Mucosa of gallbladder (tissue), 1 donor: ENCODE measurements at places on chromosomes 3 and 15.

DNA sequence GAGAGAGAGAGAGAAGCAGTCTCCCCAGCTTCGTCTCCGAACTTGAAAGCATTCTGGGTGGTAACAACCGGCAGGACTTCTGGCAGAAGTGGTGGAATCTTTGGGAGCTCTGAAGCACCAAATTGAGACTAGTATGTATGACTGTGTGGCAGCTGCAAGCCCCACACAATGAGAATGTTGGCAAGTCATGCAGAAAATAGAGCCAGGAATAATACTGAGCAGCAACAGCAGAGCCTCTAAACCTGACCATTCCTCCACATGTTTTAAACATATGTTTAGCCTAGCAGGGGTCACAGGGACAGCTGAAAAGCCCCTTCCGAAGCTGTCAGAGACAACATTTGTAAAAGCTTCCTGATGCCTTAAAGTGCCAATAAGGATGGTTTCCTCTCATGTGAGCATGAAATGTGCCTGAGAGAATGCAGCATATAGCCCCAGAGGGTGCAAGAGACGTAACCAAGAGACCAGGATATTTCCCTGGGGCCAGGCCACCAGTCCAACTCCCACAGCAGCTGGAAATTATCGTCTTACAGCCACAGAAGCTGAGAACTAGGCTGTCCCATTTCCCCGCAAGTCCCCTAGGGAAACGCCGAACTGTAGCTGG is 178.6 kb upstream of the CCDC54 start:
- DNase-seq: no peak

DNA sequence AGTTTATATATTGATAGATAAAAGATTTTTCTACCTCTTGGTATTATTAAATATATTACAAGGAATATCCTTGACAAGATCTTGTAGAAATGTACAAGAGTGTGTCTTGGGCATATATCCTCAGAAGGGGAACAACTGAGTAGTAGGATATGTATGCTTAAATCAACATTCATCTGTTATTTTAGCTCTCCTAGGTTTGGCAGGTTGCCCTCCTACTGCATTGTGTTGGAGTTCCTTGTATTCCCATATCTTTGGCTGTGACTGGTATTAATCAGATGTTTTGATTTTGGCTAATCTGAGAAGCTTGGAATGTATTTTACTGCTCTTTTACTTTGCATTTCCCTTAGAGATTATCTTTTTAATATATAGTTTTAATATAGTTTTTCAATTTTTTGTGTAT is 4.6 kb downstream of the MYRIP start:
- peak; percentile 50 for DNase-seq

DNA sequence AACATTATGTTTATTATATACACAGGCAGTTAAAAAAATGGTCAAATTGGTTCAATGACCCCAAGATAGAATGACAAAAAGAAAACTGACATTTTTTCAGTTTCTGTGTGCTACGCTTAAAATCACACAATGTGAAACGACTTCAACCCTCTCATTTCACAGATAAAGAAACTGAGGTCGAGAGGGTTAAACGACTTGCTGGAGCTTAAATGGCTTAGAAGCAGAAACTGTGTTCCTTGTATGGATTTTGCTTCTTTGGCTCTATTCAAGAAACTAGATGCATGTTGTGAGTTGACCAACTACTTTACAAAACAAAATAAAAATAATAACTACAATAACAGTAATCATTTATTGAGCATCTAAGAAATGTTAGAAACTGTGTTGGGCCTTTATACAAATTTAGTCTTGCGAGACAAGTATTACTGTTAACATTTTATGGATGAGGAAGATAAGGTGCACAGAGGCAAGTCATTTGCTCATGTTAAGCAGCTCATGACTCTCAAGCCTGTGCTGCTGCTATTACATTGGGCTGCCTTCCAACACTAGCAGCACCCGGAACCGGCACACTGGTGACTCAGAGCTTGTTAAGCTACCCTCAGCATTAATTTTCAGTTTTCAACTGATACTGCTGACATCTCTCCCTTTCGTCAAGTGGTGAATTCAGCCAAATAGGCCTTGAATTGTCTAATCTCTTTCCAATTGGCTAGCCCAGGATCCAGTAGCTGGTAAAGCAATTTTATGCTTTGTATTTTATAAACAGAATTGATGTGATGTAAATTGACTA is 487.6 kb downstream of the NAALADL2 start:
- peak; percentile 69 for DNase-seq

GRCh38 chr3:119368298-119368697 is 74.1 kb downstream of the ARHGAP31 start:
- no peak for DNase-seq

- DNase-seq: no peak
Measured at GRCh38 chr3:123332124-123332641, 116.7 kb downstream of the ADCY5 start.

DNA sequence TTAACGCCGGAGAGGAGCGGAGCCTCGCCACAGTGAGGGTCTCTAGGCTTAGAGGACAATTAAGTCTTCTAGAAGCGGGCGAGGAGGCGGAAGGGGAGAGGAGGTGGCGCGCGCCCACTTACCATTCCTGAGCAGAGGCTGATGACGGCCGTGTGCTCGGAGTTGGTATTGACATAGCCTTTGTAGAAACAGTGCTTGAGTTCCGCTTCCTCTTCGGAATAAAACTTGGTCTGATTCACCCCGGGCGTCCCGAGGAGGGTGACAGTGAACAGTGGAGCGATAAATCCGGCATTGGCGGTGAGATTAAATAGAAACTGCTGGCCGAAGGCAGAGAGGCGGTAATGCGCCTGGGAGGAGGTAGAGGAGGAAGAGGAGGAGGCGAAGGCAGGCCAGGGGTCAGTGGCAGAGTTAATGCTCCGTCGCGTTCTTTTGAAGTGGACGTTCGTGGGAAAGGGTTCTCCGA is 1.3 kb downstream of the ADAMTS9 start:
- no peak for DNase-seq

DNA sequence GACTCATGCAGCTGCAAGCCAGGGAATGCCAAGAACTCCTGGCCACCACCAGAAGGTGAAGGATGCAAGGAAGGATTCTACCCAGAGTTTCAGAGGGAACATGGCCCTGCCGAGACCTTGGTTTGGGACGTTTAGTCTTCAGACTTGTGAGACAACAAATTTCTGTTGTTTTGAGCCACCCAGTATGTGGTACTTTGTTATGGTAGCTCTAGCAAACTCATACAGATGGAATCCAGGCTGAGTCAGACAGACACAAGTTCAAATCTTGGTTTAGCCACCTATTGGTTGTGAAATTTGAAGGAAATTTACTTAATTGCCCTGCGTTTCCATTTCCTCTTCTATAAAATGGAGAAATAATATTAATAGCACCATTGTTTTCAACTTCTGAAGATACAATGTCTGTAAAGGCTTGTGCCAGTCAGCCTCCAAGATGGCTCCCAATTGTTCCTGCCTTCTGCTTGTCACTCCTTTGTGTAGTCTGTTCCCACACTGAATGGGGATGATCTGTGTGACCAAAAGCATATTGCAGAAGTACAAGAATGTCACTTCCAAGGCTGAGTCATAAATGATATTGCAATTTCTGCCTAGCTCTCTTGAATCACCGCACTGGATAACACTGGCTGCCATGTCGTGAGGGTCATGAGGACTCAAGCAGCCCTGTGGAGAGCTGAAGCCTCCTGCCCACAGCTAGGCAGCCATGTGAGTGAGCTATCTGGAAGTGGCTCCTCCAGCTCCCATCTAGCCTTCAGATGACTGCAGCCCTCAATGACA is 223.5 kb upstream of the PROK2 start:
- DNase-seq: no peak

- DNase-seq: no peak
Measured at GRCh38 chr3:125117631-125118191, 61.9 kb upstream of the HEG1 start.

DNA sequence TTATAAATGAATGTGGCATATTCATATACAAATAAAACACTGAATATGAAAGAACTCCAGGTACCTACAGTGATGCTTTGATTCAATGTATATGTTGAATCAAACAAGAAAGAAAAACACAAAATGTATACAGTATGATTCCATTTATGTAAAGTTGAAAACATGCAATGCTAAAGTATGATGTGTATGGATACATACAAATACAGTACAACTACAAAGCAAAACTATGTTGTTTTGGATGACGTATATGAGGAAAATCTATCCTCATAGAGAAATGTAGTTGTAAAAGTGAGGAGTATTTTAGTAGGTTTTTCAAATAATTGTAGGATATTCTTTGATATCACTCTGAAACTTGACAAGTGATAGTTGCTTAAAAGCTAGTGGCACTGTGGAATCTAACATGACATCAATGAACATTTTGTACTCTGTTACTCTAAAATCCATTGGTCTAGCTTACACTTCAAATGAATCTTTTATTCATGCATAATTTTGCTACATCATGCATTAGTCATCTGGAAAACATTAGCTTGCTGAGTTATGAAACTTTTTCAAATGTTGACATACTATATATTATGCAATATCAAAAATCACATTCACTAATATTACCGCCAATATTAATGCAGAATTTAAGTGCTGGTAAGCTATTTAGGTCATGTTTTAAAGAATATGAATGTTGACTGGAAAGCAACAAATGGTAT is 278.1 kb upstream of the CHRNA7 start:
- DNase-seq: no peak

DNA sequence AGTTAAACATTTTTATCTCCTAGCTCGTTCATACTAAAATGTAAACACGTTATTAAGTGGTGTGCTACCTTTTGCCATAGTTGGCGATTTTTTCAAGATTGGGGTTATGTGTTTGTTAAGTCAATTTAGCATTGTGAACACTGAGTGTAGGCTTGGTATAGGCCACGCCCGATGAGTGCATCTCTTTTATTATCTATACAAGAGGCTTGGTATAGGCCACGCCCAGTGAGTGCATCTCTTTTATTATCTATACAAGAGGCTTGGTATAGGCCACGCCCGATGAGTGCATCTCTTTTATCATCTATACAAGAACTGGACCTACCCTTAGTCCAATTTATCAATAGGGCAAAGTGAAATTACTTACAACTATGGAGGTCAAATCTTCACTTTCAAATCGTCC is 70.4 kb downstream of the NIPA2 start:
- DNase-seq: no peak

- no peak for DNase-seq
Measured at GRCh38 chr3:197308591-197308990, 10.2 kb upstream of the DLG1 start.

GRCh38 chr3:14663396-14664135 is 11.4 kb upstream of the C3orf20 start:
- DNase-seq: no peak

DNA sequence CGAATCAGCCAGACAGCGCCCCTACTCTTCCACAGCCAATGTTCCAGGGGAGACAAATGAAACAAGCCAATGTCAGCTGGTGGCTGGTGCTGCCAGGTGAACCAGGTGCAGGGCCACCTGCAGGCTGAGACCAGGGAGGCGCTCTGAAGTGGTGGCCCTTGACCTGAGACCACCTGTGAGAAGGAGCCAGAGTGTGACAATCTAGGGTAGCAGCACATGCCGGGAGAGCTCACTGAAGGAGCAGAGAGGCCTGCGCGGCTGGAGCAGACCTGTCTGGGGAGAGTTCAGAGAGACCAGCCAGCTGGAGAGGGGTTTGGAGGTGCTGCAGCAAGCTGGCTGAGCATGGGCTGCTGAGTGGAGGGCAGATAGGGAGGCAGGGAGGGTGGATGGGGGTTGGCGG is 693 bp upstream of the STAB1 start:
- no peak for DNase-seq

DNA sequence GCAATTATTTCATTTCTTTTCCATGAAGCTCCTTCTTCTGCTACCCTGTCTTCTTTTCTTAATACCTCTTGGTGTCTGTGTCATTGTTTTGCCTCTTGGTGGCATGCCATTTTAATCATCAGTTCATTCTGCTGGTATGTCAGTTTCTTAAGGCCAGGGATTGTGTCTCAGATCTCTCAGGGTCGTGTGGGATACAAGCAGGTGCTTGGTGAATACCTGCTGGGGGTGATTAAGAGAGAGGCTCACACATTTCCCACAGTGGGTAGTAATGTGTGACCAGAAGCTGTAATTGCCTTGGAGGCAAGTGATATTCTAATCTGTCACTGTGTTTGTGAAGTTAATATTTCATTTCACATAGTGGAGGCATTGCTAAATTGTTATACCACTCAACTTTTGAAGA is 361.4 kb upstream of the TRIM42 start:
- DNase-seq: no peak

GRCh38 chr3:149245738-149246451 is 24.3 kb upstream of the CP start:
- no peak for DNase-seq

GRCh38 chr15:67225336-67225735 is 29.1 kb downstream of the AAGAB start:
- DNase-seq: no peak

DNA sequence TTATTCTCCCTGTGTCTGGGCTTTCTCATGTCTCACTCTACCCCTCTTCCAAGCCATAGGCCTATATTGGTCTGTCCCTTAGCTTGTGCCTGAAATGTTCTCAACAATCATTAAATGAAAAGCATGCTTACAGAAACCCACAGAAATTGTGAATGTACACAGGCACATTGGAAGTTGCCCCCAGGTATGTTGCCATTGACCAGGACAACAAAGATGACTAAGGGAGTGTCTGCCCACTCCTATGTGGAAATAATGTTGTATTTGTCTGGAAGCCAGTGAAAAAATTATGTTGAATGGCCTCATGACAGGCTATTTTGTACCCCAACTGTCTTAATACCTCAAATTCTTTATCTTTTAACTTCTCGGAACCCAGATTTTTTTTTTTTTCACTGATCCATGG is 102.0 kb downstream of the TPRG1 start:
- no peak for DNase-seq

- no peak for DNase-seq
Measured at GRCh38 chr3:36763850-36764703, at the start of gene DCLK3. TSS of gene DCLK3 (minus strand) at chr3:36764553. CDS start at chr3:36764263, 290 bp downstream.

GRCh38 chr15:88535100-88535499 is 11.4 kb downstream of the DET1 start:
- DNase-seq: no peak

DNA sequence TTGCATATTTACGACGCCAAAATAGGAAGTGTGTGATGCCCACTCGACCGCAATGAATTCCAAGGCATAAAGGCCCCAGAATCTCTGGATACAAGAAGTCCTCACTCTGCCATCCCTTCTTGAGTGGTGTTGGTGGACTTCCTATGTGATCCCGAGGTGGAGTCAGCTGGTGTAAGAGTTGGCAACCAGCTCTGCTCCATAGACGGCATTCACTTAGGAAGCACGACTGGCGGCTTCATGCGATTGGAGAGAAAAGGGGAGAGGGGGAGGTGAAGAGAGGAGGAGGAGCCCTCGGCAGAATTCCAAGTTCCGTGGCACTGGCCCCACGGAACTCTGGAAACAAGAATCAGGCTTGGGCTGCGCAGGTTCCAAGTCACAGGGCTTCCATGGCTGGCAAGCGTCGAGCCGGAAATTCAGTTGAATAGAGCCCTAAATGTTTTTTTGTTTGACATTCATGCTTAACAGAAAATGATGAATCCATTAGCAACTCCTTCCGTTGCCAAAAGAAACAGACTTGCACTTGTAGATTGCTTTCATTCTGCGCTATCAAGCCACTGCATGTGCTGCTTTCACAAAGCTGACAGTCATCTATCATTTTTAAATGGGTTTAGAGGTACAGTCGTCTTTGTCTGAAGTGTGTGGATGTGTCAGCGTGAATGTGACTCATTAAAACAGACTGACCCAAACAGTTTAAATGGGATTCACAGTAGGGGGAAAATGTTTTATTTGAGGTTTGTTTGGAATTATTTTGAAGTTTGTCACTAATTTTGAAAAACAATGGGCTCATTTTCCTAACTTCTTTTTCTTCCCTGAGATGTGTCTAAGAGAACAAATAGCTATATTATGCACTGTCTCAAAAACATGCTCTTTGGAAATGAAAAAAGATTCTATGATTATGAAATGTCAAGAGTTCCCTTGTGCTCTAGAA is 428.3 kb upstream of the ATP11B start:
- no peak for DNase-seq
